Fibroblast of skin of right biceps (primary cell): ENCODE measurements at places on chromosomes 2 and 18.

- DNase-seq: peak; percentile 33
Measured at GRCh38 chr18:59033359-59033758, 106.3 kb upstream of the SEC11C start.

DNA sequence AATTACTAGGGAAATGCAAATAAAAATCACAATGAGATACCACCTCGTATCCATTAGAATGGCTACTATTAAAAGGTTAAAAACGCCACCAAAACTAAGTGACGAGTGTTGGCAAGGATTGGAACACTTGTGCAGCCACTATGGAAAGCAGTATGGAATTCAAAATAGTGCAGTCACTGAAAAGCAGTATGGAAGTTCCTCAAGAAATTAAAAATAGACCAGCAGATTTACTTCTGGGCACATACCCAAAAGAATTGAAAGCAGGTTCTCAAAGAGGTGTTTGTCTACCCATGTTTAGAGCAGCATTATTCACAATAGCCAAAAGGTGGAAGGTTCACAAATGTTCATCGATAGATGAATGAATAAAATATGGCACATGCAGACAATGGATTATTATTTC, 149.7 kb upstream of the STON1 start:
- DNase-seq: no peak

DNA sequence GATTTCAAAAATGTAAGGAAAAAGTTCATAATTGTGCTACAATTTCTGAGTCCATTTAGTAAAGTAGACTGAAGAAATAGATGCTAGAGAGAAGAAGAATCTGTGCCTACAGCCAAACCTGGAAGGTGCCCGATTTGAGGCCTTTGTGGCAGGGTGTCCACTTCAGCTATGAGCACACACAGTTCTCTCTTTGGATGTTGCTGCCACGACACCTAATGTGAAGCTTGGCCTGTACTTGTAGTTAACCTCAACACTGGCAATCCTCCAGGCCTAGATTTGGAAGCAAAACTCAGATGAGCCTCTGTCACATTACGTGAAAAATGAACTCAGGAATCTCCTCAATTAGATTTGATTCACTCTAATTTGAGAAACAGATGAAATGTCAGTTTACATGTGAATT, 90.1 kb upstream of the LRP1B start:
- DNase-seq: no peak

GRCh38 chr2:137535897-137536296, 428.4 kb upstream of the HNMT start:
- DNase-seq: no peak

GRCh38 chr2:106316915-106317314, 122.8 kb upstream of the UXS1 start:
- DNase-seq: no peak

- no peak for DNase-seq
Measured at GRCh38 chr2:11031876-11032275, 120.1 kb downstream of the KCNF1 start.

GRCh38 chr2:161124201-161124600, 36.0 kb upstream of the TANK start:
- no peak for DNase-seq

GRCh38 chr18:58567453-58568196, 61.3 kb downstream of the ALPK2 start:
- peak; percentile 98 for DNase-seq

DNA sequence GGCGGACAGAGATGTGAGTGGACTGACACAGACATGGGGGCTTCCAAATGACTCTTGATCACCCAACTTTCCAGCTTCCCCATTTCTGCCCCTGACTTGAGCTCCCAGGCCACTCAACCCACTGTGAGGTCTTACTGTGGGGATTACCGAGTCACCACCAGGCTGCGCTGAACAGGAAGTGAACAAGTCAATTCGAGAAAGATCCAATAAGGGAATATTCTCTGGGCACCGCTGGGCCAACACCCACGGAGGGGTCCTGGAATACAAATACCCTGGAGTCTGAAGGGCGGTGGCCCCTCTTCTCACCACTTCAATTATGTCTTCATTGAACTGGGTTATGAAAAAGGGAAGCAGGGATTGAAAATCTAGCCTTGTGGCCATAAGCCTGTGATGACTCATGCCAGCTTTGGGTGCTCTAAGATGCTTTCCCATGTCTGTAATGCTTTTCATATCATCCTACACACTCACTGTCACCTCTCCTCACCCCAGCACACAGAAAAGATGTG, 37.7 kb downstream of the BCL11A start:
- peak; percentile 95 for DNase-seq

DNA sequence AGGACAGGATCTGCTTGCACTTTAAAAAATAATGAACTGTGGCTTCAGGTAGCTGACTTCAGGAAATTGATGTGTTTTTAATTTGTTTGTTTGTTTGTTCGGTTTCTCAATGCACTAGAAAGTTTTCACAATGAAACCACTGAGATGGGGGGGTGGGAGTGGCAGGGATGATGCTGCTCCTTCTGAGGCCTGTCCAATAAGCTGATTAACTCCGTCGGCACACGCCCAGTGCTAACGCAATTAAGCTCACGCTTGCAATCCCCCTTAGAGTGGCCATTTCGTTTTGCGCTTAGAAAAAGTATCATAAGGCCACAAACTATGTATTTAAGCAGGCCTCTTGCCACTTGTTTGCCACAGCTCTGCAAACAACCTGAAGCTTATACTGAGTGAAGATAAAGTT, 12.5 kb upstream of the GPR39 start:
- no peak for DNase-seq

DNA sequence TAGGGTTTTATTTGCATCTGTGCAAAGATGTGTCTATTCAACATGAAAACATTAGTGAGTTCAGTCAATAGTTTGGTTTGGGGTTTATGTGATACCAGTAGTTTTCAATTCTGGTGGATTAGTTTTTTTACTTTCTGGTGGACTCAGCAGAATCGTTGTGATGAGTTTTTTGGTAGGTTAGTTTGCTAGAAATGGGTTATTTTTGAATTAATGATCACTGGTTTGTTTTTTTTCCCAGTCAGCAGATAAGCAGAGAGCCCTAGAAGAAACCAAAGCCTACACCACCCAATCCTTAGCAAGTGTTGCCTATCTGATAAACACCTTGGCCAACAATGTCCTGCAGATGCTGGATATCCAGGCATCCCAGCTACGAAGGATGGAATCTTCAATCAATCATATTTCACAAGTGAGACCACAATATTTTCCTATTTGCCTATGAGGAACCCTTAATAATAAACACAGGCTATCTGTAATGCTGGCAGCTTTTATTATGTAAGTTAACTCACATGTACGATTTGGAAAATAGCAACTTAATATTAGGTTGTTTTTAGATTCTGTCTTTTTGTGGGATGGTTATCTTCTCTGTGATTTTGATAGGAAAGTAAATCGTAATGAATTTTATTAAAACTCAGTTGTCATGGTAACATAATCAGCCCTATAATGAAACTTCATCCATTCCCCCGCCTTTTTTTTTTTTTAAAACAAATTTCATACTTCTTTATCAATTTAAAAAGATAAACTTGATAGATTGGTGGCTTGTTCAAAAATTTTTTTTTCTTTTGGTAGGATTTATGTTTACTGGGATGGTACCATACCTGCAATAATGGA, 38.7 kb downstream of the ABI2 start:
- DNase-seq: no peak

DNA sequence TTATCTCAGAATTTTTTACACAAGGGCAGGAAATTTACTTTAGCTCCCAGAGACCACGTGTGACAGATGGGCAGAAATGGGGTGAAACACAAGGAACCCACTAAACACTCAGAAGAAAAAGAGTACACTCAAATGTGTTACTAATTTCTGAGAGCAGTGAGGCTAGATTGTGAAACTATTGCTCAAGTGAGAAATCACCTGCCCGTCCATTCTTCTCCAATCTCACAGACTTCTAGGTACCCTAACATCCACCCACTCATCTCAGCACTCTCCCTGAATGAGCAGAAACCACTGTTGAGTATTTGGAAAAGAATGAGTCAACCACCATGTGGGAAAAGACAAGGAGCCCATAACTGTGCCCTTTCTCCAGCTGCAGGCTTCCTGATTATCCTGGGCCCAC, 293.0 kb upstream of the CDH2 start:
- no peak for DNase-seq

- DNase-seq: peak; percentile 93
Measured at GRCh38 chr2:69789175-69789721, 40.2 kb upstream of the GMCL1 start.

- no peak for DNase-seq
Measured at GRCh38 chr2:141029428-141030078, 1101.3 kb downstream of the LRP1B start.

GRCh38 chr2:126761981-126762878, 106.3 kb downstream of the GYPC start:
- DNase-seq: no peak

DNA sequence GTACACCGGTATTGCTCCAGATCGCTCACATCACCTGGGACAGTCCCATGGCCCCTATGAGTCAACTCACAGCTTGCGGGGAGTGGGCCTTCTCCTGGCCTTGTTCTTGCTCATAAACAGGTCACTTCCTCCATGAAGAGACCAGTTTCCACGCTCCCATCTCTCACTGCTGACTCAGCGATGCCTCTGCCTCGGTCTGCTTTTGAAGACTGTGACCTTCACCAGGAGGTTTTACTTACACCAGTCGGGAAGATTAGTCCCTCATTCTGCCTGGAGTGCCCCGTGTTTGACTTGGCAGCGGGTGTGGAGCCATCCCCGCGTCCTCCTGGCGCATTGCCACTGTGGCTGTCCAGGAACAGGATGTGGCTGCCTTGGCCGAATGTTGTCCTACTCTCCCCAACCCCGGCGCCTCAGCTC, 159.8 kb downstream of the RHBDD1 start:
- peak; percentile 80 for DNase-seq

DNA sequence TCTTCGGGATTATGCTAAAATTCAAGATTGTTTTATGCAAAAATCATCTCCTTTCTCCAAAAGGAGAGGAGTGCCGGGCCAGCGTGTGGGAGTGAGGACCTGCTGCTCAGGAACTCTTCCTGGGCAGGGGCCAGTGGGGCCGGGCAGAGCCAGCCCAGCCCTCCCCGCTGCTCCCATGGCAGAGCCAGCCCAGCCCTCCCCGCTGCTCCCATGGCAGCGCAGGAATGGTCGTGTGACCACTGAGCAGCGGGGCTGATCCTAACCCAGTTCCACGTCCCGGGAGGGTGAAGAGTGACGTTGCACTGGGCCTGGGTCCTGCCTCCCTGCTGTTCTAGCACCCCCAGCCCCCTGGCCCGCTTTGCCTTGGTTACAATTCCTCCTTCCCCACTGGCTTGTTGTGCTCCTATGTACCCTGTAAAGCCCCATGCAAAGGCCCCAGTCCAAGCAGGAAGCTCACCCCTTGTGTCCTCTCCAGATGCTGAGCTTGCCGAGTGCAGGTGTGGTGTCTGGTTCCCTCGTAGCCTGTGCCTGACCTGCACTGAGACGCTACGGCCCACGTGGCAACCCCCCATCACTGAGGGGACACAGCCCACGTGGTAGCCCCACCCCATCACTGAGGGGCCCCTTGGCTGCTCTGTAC, 11.4 kb upstream of the NEU4 start:
- DNase-seq: no peak

- DNase-seq: peak; percentile 57
Measured at GRCh38 chr2:65228263-65228750, 676 bp downstream of the ACTR2 start.

- no peak for DNase-seq
Measured at GRCh38 chr2:206158563-206159345, 490 bp downstream of the NDUFS1 start.

GRCh38 chr2:21306235-21306634, 182.5 kb downstream of the TDRD15 start:
- no peak for DNase-seq

DNA sequence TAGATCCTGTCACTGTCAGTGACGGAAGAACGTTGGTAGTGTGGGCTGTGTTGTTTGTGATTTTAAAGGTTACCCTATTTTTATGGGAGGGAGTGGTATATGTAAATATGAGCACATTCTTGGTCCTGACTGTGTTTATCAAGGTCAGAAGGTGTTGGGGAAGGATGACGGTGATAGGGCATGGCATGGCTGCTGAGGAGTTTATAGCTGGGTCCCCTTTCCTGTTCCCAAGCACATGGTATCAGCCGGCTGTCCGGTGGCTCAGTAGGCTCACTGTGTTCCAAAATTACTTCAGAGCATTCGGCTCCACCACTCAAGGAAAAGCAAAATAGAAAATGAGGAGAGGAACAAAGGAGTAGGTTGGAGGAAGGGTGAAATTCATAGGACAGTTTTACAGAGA, 28.6 kb downstream of the IRS1 start:
- DNase-seq: no peak

- DNase-seq: no peak
Measured at GRCh38 chr18:57523171-57523956, 63.1 kb downstream of the FECH start.

GRCh38 chr2:143229952-143230351, 100.7 kb downstream of the ARHGAP15 start:
- DNase-seq: no peak
